ENCODE measurements at places on chromosomes 7 and 10.

DNA sequence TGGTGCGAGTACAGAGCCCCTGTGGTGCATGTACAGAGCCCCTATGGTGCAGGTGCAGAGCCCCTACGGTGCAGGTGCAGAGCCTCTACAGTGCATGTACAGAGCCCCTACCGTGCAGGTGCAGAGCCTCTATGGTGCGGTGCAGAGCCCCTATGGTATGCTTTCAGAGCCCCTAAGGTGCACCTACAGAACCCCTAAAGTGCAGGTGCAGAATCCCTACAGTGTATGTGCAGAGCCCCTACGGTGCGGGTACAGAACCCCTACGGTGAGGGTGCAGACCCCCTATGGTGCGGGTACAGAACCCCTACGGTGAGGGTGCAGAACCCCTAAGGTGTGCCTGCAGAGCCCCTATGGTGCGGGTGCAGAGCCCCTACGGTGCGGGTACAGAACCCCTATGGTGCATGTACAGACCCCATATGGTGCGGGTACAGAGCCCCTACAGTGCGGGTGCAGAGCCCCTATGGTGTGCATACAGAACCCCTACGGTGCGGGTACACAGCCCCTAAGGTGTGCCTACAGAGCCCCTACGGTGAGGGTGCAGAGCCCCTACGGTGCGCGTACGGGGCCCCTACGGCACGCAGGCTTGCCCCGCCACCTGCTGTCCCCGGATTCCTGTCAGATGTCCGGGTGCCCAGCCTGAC lies 53.5 kb downstream of the MGMT start:
- DNase-seq, result no peak

DNA sequence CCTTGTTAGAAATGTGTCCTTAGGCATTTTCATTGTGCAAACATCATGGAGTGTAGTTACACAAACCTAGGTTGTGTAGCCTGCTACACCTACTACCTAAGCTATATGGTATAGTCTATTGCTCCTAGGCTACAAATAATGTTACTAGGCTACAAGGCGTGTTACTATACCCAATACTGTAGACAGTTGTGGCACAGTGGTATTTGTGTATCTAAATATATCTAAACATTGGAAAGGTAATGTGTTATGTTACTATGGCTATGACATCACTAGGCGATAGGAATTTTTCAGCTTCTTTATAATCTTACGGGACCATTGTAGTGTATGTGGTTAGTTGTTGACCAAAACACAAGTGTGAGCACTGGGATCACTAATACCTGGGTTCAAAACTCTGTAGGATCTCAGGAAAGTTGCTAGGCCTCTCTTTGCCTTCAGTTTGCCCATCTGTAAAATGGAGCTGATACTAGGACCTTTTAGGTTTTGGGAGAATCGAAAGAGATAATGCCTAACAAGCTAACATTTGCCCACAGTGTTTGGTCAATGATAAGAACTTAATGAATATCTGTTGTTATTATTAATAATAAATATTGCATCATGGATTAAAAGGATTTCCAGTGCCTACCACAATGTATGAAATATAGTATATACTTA lies 2.7 kb downstream of the BICC1 start:
- peak; percentile 29 for DNase-seq

- no peak for DNase-seq
These were observed 6.5 kb upstream of the ERLIN1 start for GRCh38 chr10:100192350-100192749.

DNA sequence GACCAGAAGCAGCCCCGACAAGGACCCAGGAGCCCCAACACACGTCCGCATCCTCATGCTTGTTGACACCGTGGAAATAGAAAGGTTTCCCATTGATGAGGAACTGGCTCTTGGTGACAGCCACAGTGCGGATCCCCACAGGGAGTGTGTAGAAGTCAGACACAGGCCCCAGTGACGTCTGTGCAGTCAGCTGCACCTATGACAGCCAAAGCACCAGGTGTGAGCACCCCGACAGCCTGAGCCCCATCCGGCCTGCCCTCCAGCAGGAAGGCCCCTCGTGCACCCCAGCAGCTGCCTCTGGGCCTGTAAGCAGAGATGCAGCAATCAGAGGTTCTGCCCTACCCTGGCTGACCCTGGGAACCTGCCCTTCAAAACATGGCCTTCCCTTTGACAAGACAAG lies 7.1 kb downstream of the GUSB start:
- no peak for DNase-seq

- DNase-seq, result peak; percentile 29
These were observed 1.6 kb downstream of the FAM171A1 start for GRCh38 chr10:15369256-15370211.

DNA sequence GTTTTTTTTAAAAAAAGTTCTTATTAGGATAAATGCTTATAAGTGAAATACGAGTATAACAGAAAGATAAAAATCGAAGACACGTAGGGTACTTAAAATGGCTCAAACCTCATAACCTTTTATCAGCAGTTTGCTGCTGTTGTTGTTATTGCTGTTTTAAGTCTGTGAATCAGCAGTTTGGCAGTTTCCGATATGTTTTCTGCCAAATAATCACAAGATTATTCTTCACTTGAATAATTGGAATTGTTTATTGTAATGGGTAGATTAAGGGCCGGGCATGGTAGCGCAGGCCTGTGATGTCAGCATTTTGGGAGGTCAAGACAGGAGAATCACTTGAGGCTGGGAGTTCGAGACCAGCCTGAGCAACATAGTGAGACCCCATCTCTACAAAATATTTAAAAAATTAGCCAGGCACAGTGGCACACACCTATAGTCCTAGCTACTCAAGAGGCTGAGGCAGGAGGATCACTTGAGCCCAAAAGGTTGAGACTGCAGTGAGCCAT lies 177.6 kb downstream of the VTI1A start:
- no peak for DNase-seq

DNA sequence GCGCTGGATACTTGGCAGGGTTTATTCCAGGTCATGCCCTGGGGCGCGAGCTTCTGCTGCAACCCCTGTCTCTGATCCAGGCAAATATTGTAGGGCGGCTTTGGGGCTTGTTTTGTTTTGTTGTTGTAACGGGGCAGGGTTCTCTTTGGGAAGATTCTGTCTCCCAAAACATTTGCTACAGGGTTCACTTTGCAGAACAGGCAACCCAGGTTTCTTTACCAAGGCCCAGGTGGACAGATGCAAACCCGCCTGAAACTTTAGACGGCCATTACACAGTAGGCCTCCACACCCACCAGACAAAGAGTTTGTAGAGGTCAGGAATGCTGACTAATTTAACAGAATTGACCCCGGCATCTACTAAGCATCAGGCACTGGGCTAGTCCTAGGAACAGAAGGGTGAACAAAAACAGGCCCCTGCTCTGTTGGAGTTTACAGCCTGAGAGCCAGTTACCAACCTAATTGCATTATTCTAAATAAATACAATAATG lies 567 bp upstream of the CDCA7L start:
- DNase-seq, result no peak

DNA sequence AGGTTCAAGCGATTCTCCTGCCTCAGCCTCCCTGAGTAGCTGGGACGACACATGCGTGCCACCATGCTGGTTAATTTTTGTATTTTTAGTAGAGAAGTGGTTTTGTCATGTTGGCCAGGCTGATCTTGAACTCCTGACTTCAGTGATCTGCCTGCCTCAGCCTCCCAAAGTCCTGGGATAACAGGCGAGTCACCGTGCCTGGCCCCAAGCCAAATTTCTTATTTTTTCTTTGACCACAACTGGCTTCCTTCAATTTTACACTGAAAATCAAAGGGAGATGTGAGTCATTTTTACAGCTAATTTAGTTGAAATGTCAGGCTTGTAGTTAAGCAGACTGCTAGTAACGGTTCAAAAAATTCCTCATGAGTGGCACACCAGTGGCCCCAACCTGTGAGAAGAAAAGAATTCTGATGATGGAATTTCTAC lies 7.8 kb downstream of the RNF216 start:
- peak; percentile 96 for DNase-seq

DNA sequence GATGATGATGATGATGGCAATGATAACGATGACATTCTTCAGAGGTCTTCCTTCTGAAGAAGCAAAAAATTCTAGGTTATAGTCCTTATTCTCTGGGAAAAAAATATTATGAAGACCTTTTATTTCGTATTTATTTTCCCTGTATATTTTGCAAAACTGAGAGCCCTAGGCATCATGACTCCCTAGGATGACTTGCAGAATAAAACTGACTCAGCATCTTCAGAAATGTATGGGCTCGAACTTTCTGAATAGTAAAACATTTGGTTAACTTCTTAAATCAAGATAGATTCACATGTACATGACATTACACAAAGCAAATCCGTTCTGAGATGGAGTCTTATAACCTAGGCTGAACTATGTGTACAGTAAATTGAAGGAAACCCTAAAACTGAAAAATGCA lies 29.4 kb downstream of the DKK1 start:
- no peak for DNase-seq

GRCh38 chr10:119415536-119416503 lies 126.7 kb downstream of the RGS10 start:
- DNase-seq, result no peak
